ENCODE measurements at places on chromosomes 2 and 18.

GRCh38 chr2:199196686-199197085, 261.1 kb downstream of the SATB2 start:
- DNase-seq: no peak

DNA sequence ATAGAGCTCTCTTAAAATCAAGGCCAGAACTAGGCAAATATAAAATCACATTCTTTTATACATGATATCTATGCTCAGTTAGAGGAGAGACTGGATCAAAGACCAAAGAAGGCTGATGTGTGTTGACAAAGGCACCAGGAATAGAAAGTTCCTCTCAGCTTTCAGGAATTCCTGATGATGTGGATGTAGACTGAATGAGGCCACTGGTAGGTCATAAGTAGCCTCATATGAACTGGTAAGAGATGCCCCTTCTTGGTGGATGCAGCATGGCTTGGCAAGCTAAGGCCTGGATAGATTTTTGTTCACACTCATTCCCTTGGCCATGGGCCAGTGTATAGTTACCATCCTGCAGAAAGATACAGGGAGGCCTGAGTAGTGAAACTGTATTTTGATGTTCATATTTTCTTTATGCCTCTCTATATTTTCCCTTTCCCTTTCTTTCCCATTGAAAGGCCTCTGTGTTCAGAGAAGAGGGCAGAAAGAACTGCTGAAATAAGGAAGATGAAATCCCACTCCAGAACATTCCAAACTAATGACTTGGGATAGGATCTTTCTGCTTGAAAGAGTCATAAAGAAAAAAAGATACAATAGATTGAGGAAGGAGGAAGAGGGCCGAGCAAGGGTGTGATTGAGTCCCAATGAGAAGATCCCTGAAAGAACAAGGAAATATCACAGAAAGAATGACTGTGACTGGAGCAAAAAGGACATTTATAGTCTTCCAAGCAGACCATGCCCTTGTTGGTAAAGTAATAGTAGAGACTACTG, 2182.7 kb upstream of the PIK3C3 start:
- DNase-seq: no peak

- no peak for DNase-seq
Measured at GRCh38 chr2:237652854-237653253, 25.5 kb downstream of the LRRFIP1 start.

- DNase-seq: no peak
Measured at GRCh38 chr2:23826771-23827170, 100.2 kb downstream of the ATAD2B start.

DNA sequence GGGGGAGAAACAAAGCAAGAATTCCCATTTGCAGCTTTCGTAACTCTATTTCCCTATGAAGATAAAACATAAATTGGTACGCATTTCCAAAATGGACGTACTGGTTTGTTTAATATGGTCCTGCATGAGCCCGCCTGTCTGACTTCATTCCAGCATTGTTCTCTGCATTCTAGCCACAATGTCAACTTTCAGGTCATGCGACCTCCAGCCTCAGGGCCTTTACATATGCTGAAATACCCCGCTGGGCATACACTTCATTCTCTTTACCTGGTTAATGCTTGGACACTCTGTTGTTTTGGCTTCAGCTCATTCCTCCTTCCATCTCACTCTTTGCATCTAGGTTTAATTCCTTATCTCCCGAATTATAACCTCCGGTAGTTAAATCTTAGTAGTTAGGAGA, 103.7 kb upstream of the DNMT3A start:
- DNase-seq: no peak

GRCh38 chr18:46706968-46707367, 49.9 kb downstream of the ST8SIA5 start:
- DNase-seq: no peak

DNA sequence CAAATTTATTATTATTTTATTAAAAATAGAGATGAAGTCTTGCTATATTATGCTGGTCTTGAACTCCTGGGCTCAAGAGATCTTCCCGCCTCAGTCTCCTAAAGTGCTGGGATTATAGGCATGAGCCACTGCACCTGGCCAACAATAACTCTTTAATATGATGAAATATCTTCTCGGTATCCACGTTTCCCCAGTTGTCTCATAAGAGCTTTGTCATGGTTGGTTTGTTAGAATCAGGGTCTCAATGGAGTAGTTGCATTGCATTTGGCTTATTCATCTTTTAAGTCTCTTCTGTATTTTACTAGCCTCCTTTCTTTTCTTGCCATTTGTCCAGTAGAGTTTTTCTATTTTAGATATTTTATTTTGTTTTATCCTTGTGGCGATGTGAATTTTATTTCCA, 32.7 kb upstream of the DLX2 start:
- no peak for DNase-seq

- DNase-seq: no peak
Measured at GRCh38 chr2:74646834-74647482, 1.2 kb downstream of the M1AP start.

DNA sequence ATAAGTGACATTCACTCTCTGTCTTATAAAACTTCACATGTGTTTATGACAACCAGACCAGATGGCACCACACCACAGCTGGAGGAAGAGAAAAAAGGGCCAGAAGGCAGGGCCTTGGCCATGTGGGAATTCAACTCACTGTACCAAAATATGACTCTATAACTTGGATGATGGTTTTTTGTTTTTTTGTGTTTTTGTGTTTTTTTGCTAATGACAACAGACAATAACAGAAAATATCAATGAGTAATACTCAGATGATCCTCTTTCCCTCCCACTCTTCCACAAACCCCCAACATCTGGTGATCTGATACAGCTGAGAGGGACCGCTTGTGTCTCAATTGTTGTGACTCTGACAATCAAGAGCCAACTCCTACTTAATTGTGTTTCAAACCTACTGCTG, 12.4 kb downstream of the NMI start:
- DNase-seq: no peak

DNA sequence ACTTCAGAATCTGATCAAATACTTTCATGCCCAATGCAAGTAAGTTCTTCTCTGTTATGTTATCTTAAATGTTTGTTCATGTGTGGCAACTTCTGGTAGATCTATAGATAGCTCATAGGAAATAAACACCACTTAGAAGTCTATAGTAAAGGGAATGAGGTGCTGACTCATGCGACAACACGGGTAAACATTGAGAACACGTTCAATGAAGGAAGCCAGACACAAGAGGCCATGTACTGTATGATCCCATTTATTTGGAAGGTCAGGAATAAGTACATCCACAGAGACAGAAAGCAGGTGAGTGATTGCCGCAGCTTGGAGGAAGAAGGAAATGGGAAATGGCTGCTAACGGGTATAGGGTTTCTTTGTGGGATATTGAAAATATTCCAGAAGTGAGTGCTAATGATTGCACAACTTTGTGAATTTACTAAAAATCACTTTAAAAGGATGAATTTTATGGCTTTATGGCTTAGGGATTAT, 95.4 kb downstream of the ITGB1BP1 start:
- no peak for DNase-seq

GRCh38 chr2:226791487-226792081, 8.0 kb downstream of the IRS1 start:
- DNase-seq: peak; percentile 58

DNA sequence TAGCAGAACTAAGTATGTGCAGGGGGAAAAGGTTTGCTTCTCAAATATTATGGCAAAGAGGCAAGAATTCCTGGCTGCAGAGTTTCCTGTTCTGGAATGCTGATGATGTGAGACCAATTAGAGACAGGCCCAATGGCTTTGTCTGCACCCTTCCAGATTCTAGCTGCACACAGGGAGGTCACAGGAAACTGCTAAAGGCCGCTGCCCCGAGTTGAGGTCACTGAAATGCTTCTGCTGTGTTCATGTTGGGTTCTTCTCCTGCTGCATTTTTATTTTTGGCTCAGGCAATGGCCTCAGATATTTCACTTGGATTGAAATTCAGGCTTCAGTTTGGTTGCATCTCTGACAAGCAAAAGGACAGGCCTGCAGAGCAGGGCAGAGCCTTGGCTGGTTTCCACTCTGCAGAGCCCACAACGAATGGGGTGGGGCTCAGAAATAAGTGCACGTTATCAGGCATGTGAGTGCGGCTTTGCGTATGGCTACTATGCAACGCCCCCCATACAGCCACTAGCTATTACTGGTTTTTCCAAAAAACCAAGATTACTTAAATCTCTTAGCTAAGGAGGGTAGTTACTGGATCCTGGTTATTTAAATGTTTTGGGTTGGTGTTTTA, 66.9 kb upstream of the FZD5 start:
- no peak for DNase-seq

DNA sequence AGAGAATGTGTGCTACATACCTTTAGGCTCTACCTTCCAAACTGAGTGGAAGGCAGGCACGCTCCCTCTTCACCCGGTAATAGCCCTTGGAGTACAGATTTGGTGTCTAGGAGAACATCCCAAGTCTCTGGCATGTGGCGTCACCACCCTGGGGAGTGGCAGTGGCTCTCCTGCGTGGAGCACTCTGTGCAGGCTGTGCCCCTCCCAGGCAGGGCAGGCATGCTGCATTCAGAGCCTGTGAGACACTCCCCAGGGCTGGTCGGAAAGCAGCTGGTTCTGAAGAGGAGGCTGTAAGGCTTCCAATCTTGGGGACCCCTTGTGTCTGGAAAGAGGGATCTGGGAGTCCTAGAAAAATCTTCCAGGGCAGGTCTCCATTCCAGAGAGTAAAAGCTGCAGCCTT, 193.3 kb downstream of the ANKRD30B start:
- DNase-seq: no peak

GRCh38 chr2:158966312-158966711, 2.1 kb upstream of the TANC1 start:
- DNase-seq: no peak

GRCh38 chr2:64730551-64731262, 77.0 kb upstream of the SERTAD2 start:
- no peak for DNase-seq

- DNase-seq: no peak
Measured at GRCh38 chr18:79615091-79615490, 64.5 kb upstream of the CTDP1 start.

- DNase-seq: no peak
Measured at GRCh38 chr18:6730416-6731221, 1.1 kb downstream of the ARHGAP28 start.

DNA sequence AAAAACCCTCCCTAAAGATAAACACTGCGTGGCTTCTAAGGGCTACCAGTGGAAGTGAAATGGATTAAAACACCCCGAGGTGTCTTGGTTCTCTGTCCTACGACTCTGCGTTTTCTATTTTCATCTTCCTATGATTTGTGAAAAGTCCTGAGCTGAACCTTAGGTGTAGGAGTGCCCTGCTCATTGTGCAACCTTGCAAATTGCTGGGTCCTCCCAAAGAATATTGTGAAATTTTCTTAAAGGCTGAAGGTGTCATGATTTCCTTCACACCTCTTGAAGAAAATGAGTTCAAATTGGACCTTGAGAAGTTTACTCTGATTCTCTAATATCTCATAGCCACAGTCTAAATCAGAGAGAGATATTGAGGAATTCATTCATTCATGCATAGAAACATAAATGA, 1.8 kb upstream of the SLC19A3 start:
- no peak for DNase-seq

DNA sequence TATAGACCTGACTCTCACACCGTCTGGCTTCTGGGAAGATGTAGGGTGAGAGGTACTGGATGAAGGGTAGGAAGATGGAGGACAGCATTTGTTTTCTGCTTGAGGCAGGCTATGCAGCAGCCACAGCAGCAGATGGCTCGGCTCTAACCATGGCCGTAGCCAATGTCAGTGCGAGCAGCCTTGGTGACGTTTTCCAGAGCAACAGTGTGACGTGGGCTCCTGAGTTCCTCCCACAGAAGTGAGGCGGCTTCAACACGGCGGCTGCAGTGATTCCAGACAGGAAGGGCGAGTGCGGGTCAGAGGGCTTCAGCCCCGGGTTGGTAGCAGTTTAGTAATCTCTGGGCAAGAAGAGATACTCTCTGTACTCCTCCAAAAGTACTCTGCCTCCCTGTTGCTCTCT, 133.0 kb upstream of the MYT1L start:
- no peak for DNase-seq

GRCh38 chr2:232668805-232669444, 28.2 kb upstream of the GIGYF2 start:
- DNase-seq: no peak

- DNase-seq: no peak
Measured at GRCh38 chr2:58891828-58892377, 650.8 kb upstream of the FANCL start.

- no peak for DNase-seq
Measured at GRCh38 chr2:69863298-69863697, 30.5 kb upstream of the SNRNP27 start.

DNA sequence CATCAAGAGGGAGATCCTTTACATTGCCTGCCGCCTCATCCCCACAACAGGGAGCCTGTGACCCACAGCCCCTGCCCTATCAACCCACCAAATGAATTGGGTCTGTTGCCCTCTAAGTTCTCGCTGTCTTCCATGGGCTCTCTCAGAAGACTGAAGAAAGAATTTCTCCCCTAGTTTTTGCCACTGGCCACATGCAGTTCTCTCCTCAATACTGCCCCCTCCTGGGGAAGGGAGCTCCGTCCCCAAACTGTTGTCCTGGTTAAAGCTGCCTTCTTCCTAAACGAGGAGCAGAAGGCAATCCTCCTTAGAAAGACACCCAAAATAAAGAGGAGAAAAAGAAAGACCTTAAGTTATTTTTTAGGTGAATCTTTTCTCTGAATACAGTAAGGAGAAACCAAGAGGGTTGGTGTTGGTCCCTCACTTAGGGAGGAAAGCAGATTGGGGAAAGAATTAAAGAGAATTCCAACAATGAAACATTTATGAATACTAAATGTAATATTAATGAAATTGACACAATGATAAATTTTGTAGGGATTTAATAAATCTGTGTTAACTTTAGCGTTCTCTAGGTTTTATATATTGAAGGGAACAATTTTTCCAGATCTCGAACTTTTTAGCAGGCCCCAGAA, 31.1 kb upstream of the SATB2 start:
- no peak for DNase-seq

GRCh38 chr2:69576880-69577279, 66.7 kb downstream of the AAK1 start:
- DNase-seq: no peak

DNA sequence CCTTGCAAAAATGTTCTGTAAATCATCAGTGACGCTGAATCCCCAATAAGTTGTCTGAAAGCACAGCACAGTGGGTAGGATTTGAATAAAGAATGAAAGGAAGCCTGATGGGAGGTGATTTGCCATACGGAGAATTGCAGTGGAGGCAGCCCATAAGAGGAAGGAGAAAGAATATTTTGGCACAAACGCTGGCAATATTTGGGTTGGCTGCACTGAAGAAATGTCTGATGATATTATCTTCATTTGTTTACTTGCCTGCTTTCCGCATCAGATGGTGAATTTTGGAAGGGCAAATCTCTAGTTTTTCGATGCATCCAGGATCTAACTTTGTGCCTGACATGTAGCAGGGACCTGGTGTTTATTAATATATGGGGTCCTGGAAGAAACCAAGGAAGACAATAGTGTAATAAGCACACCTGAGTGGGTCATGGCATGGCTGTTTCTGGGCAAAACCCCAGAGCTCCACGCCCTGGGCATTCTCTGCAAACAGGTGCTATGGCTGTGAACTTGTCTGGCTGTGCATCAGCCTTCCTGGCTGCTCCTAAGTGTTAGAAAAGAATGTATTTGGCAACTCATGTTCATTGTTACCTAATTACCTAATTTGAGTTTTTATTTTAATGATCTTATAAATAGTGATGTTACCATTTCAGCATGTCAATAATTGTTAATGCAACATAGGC, 5.9 kb downstream of the GALR1 start:
- DNase-seq: no peak
